Osteocyte (in vitro differentiated cells): ENCODE measurements at places on chromosomes 1 and 21. TPM values are rescaled to one million over a fixed set of nuclear protein-coding genes. Genes with fewer than 3 reads are reported as not detected.

GRCh38 chr21:41277846-41278245 lies 38.8 kb upstream of the FAM3B start:
- DNase-seq, result no peak

DNA sequence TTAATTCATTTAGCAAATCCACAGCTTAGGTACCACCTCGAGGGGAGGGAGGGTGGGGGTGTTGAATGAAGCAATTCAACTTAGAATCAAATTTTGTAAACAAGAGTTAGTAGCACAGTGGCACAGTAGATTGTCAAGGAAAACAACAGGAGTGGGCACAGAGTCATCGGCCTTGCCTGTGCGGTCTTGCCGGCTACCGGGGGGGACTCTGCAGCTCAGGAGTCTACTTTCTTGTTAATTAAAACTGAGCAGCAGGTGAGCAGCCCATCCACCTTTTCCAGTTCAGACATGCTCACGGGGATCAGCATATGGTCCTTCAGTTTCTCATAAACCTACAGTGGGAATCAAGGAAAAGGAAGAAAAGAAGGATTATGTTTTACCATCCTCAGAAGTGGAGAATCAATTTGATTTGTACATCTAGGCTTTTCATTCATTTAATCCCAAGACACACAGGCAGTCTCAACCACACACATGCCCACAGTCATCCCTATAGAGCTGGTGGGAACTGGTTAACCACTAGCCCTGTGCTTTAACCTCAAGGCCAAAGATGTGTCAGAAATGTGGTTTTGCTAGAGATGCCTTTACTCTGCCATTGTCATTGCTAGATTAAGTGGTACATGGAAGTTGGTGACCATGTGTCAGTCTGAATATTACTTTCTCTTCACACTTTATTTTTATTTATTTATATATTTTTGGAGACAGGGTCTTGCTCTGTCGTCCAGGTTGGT lies 45.0 kb upstream of the BCL10 start:
- no peak for DNase-seq

GRCh38 chr1:25615563-25616094 lies 962 bp upstream of the MAN1C1 start:
- DNase-seq, result peak; percentile 23

CAPN8 gene
- not detected in 2 replicates for total RNA-seq
